ENCODE measurements at places on chromosomes 4 and X.

DNA sequence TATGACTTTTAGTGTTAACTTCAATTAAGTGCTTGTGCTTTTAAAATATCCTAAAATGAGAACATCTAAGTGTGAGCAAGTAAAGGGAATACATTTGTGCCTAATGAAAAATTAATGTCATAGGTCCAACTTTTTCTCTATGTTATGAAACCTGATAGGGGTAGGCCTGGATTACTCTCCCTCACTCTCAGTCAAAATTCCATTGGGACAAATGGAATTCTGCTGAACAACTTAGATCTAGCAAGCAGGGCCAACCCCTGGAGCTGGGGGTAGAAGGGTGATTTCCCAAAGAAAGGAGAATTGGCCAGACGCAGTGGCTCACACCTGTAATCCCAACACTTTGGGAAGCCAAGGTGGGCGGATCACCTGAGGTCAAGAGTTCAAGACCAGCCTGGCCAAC, 67.4 kb downstream of the EDNRA start:
- DNase-seq, result no peak

DNA sequence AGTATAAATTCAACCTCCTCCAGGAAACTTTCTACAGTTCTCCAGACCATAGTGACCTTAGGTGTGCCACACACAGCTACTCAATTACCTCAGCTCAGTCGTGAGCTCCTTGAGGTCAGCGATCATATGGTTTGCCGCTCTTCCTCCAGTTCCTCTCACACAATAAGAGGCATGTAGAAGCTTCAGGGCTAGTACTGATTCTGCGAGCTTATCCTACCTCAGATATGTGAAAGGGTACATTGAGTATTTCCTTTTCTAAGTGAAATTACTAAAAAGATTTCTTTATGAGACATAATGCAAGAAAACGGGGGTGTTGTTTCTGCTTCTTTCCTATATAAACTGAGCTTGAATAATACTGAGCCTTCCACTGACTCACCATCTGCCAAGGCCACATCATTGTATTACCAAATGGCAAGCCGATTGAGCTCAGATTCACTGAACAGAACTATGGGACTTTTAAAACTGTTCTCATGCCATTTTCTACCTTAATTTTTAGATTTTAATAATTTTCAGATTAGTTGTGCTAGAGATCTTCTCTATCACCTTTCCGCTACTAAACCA, 183.1 kb downstream of the HS6ST2 start:
- DNase-seq, result no peak

- DNase-seq, result no peak
Measured at GRCh38 chr4:9987749-9988362, 33.4 kb downstream of the SLC2A9 start.

DNA sequence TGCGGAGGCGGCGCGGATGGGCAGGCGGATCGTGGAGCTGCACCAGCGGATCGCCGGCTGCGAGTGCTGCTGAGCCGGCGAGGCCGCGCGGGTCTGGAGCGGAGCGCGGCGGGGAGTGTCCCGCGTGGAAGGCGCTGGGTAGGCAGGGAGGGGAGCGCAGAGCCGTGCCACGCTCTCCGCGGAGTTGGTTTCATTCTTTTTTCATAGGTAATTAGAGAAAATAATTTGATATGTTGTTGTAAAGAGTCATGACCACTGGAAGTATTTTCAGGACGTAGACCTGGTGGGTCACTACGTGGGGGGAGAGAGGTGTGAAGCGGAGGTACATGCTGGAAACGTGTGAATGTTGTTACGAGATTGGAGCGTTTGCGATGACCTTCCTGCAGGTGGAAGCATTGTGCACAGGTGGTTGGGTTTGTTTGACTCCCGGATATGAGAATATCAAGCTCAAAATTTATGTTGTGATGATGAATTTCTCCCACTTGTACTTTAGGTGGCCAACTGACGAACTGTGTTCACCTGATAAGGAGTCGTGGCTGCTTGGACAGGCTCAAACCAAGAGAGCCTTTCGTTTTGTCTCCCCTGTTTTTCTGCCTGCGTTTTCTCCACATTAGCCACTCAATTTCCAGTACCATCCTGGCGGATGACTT, 19.1 kb upstream of the S100P start:
- DNase-seq, result no peak

- DNase-seq, result no peak
Measured at GRCh38 chr4:142358656-142359055, 487.4 kb downstream of the INPP4B start.
